Posterior vena cava (tissue), 2 donors: ENCODE measurements at places on chromosomes 1 and 21. TPM values are rescaled to one million over a fixed set of nuclear protein-coding genes. Genes with fewer than 3 reads are reported as not detected.

DNA sequence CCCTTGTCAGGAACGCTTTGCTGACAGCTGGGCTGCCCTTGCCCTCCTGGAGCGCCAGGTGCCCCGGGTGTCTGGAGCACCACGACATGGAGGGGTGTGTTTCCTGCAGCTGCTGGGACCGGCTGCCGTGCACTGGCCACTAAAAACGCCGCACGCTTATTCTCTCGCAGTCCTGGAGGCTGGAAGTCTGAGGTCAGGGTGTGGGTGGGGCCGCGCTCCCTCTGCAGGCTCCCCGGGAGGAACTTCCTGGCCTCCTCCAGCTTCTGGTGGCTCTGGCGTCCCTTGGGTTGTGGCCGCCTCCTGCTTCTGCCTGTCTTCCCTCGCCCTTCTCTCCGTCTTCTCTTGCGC is 28.0 kb upstream of the PLCH2 start:
- DNase-seq = no peak

DNA sequence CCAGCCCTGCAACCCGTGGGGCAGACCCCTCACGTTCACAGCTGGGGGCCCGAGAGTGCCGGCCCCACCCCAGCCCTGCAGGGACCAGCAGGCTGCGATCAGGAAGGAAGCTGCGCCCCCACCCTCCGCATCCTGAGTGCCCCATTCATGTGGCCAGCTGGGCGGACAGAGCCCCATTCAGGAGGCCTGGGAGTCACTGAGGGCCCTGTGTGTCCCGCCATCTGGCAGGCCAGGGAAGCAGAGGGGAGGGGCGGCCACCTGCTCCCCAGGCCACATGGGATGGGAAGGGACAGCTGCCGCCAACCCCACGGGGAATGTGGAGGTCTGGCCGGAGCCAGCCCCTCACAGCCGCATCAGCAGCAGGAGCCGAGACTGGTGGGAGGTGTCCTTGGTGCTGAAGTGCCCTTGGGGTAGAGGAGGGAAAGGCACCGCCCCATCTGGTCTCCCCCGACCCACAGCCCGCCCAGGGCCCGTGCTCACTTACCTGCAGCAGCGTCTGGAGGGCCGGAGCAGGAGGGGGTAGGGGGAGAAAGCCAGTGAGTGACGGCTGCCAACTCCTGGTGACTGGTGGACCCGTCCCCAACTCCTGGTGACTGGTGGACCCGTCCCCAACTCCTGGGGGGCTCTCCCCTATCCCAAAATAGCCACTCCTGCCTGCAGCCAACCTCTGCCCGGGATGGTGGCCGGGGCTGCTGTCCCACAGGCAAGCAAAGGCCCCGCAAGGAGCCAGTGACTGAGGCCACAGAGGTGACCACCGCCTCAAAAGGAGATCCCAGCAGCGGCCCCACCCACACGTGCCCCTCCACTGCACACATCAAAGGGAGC is 8.7 kb downstream of the ACAP3 start:
- no peak for DNase-seq

GRCh38 chr1:175073061-175073460 is 5.4 kb downstream of the TNN start:
- no peak for DNase-seq

- no peak for DNase-seq
These were observed 257.0 kb downstream of the HHIPL2 start for GRCh38 chr1:222290866-222291265.

Gene ZNF593OS
- not detected for total RNA-seq

Gene GCSAML
- 0.29 TPM for total RNA-seq
